ENCODE measurements at places on chromosomes 12 and 14. TPM values are rescaled to one million over a fixed set of nuclear protein-coding genes. Genes with fewer than 3 reads are reported as not detected.
A peak's percentile ranks its signal among the peaks of the same experiment; 100 is the strongest.

DNA sequence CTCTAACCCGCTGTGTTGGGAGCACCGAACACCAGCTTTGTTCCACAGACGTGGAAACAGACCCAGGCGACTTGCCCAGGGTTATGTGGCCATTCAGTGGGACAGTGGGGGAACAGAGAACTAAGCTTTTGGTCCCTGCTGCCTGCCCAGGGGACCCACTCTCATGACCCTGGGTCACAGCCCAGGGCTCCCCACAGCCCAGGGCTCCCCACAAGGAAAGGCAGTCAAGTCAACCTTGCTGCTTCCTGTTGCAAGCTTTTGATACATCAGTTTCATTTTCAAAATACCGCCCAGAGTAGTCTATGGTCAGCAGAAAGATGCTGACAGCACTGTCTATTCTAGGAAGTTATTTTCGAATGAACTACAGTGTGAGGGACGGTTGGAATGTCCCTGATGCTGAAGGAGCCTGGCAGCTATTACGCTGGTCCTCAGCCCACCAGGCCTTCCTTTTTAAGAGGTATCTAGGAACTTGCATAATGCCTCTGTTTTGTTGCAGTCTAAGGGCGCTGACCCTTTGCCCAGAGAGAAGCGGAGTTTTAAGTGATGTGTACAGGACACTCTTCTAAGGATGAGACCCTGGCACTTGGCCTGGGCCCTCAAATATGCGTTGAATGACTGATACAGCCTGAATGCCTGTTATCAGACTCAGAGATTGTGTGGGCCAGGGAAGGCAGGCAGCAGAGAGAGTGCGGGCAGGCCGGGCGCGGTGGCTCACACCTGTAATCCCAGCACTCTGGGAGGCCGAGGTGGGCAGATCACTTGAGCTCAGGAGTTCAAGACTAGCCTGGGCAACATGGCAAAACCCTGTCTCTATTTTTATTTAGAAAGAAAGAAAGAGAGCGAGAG, 12.6 kb upstream of the TTC7B start:
- no peak for DNase-seq

RNASE7 gene
- total RNA-seq, result not detected

GRCh38 chr12:88896958-88897357, 316.7 kb upstream of the KITLG start:
- peak; percentile 47 for DNase-seq

KITLG gene
- 110 TPM for total RNA-seq

SLC6A15 gene
- 8.9 TPM for total RNA-seq

GRCh38 chr12:80802652-80803400, 86.1 kb downstream of the MYF5 start:
- DNase-seq, result no peak

DNA sequence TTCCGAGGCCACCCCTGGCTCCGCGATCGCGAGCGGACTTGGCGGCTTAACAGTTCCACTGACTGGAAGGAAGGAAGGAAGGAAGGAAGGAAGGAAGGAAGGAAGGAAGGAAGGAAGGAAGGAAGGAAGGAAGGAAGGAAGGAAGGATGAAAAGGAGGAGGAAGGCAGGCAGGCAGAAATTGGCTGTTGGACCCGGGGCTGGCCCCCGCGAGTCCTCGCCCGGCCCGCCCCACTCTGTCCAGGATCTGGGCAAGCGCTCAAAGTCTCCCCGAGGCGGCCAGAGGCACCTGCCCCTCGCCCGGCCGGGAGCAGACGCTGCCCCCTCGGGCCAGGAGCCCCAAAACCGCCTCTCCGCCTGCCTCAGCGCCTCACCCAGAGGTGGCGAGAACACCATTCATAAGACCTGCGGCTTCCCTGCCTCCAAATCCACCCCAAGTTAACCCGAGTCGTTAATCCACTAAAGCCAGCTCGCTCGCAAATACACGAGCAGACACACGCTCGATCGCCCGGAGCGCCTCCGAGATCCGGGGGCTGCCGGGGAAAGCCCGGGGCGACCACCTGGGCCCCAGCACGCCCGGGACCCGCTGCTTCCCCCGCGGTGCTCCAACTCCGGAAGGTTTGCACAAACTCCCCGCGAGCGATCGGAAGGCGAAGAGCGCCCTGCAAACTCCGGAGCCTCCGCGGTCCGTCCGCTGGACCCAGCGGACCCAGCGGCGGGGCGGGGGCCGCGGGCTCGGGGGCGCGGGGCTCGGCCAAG, 844 bp downstream of the DPF3 start:
- DNase-seq, result peak; percentile 23

DNA sequence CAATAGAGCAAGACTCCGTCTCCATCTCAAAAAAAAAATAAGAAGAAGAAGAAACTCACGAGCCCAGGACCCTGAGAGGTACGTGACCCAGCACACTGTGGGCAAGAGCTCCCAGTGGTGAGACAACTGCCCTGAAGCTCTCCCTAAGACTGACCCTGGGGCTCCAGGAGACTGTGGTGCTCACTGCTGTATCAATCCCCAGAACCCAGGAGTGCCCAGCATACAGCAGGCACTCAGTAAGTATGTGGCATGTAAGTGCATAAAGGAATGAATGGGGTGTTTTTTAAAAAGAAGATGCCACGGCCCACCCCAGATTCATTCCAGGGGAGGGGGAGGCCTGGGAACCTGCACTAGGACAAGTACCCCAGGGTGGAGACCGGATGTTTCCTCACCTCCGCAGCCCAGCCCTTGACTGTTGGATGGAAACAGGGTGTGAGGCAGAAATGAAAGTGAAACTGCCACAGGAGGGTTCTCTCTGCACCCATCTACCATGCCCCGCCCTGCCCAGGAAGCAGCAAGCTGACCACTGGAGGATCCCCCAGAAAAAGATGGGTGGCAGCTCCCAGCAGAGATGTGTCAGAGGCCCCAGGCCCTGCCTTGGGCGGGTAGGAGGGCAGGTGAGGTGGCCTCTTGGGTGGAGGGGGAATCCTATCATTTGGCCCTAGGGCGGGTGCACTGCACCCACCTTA, 12.2 kb downstream of the ITPK1 start:
- DNase-seq, result peak; percentile 8

DNA sequence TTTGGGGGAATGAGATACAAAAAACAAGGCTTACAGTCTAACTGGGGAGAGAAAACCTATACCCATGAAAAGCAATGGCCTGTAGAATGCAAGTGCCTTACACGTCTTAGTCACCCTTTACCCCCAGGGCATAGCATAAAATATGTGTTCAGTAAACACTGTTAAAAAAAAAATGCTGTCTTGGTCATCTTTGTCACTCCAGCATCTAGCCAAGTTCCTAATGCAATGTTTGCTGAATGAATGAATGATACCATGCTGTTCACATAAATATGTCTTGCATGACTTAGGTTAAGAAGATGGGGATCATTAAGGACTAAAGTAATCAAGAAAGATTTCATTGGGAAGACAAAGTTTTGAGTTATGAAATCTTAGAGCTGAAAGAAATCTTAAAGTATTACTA, 38.5 kb downstream of the PPP2R5E start:
- DNase-seq, result no peak

GRCh38 chr14:55621391-55621790, 41.4 kb downstream of the KTN1 start:
- DNase-seq, result no peak

- DNase-seq, result no peak
Observed at GRCh38 chr14:49493557-49493956, 92.6 kb downstream of the RPS29 start.

DNA sequence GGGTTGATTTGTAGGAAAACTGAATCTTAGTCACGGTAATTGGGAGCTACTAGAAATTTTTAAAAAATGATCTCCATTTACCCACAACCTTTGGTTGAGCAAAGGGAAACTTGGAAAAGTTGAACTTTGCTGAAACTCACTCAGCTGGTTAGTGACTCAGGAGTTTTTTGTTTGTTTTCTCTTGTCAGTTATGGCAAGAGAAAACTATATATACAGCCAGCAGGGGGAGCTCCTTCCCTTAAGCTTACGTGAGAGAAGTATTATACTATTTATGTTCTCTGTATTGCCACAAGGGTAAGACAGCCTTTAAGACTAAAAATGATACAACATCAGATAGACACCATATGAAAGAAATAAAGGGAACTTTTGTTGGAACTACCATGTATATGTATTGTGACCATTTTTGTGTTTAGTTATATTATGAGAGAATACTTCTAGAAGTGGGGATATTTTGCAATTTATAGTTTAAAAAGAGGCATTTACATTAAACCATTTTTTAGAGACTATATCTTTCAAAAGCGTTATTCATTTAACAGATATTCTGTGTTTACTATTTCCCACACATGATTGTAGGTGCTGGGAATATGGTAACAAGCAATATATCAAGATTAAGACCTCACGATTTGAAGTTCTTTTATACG, 28.1 kb upstream of the TBC1D30 start:
- DNase-seq, result peak; percentile 94

DNA sequence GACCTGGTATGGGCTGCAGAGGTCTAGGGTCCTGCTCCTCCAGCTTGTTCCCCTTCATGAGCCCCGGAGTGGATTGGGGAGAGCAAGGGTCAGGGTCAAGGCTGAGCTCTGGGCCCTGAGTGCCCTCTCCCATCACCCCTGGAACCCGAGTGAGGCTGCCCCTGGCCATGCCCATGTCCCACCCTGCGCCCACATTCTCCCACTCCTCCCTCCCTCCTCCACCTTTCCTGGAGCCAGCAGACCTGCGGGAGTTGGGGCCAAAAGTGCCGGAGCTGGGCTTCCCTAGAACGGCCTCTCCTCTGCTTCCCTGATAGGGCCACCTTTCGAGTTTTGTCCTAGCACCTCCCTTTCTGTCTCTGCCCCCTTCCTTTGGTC, 590 bp downstream of the SCNN1A start:
- no peak for DNase-seq

- DNase-seq, result peak; percentile 66
Observed at GRCh38 chr12:99043319-99043914, 398.3 kb downstream of the APAF1 start.

- peak; percentile 91 for DNase-seq
Observed at GRCh38 chr14:23160924-23161522, 22.4 kb downstream of the SLC7A8 start.

SPTB gene
- under 0.01 TPM for total RNA-seq
